Smooth muscle cell of the coronary artery (primary cell): ENCODE measurements at places on chromosomes 16 and 17. TPM values are rescaled to one million over a fixed set of nuclear protein-coding genes. Genes with fewer than 3 reads are reported as not detected.

The MRC2 gene
- total RNA-seq = 124 and 319 TPM in 2 replicates

The DPEP2 gene
- not detected in 2 replicates for total RNA-seq

The CDC42EP4 gene
- total RNA-seq = 26.0 and 36.4 TPM in 2 replicates

The RBFOX1 gene
- not detected in 2 replicates for total RNA-seq

The IL21R gene
- total RNA-seq = under 0.01 and 1.9 TPM in 2 replicates

The NFATC3 gene
- 5.9 and 8.2 TPM in 2 replicates for total RNA-seq

The CLDN9 gene
- not detected in 2 replicates for total RNA-seq

The MAPT gene
- total RNA-seq = 0.15 and 0.23 TPM in 2 replicates

The RHBDL3 gene
- total RNA-seq = under 0.01 and 0.12 TPM in 2 replicates

The RASD1 gene
- total RNA-seq = 0.53 and 6.0 TPM in 2 replicates

The RAC3 gene
- 6.3 and 18.5 TPM in 2 replicates for total RNA-seq

The NETO2 gene
- total RNA-seq = 1.1 and 3.0 TPM in 2 replicates

The SLC13A2 gene
- total RNA-seq = not detected in 2 replicates

The SHISA9 gene
- total RNA-seq = under 0.01 TPM in 1 of 2 replicates, not detected in the other

The CACNG3 gene
- total RNA-seq = not detected in 2 replicates

The GP1BA gene
- not detected in 2 replicates for total RNA-seq

The ADAD2 gene
- total RNA-seq = not detected in 2 replicates

The OTOA gene
- total RNA-seq = not detected in 2 replicates

The TCAP gene
- total RNA-seq = 0.23 and 0.70 TPM in 2 replicates

The PRKCB gene
- 0.23 and 1.4 TPM in 2 replicates for total RNA-seq

The BIRC5 gene
- 2.7 and 28.2 TPM in 2 replicates for total RNA-seq

The HBA2 gene
- 0.23 TPM in 1 of 2 replicates, not detected in the other for total RNA-seq

The KCNG4 gene
- not detected in 2 replicates for total RNA-seq

The CCDC154 gene
- 0.08 and 0.70 TPM in 2 replicates for total RNA-seq

The FBXW10 gene
- total RNA-seq = under 0.01 TPM in 1 of 2 replicates, not detected in the other

The DNAAF8 gene
- 0.47 and 1.1 TPM in 2 replicates for total RNA-seq

The ASPHD1 gene
- 3.4 and 13.5 TPM in 2 replicates for total RNA-seq

The SLC38A8 gene
- total RNA-seq = not detected in 2 replicates

The TRIM72 gene
- under 0.01 TPM in 1 of 2 replicates, not detected in the other for total RNA-seq

The TNFSF13 gene
- total RNA-seq = 0.59 and 1.1 TPM in 2 replicates

The ASGR2 gene
- total RNA-seq = not detected in 2 replicates

The ADGRG3 gene
- not detected in 2 replicates for total RNA-seq

The SUZ12 gene
- 6.0 and 12.6 TPM in 2 replicates for total RNA-seq

The XYLT1 gene
- 7.1 and 21.9 TPM in 2 replicates for total RNA-seq

The CHST6 gene
- total RNA-seq = 0.94 and 1.7 TPM in 2 replicates

The IRF8 gene
- total RNA-seq = not detected in 2 replicates

The PPY gene
- not detected in 2 replicates for total RNA-seq

The CBFA2T3 gene
- total RNA-seq = not detected in 2 replicates

The KRT26 gene
- total RNA-seq = not detected in 2 replicates

The OTOP2 gene
- total RNA-seq = not detected in 2 replicates

The VAMP2 gene
- total RNA-seq = 1.9 and 4.6 TPM in 2 replicates

The DEXI gene
- 43.2 and 79.0 TPM in 2 replicates for total RNA-seq

The PNMT gene
- not detected in 2 replicates for total RNA-seq

The TAT gene
- total RNA-seq = not detected in 2 replicates

The TNP2 gene
- total RNA-seq = not detected in 2 replicates

The TMEM97 gene
- total RNA-seq = 5.7 and 12.0 TPM in 2 replicates

The SHISA6 gene
- total RNA-seq = under 0.01 TPM in 1 of 2 replicates, not detected in the other

The CES3 gene
- total RNA-seq = under 0.01 and 0.38 TPM in 2 replicates

The MPP2 gene
- 2.9 and 3.0 TPM in 2 replicates for total RNA-seq

The ABCC11 gene
- 0.08 TPM in 1 of 2 replicates, not detected in the other for total RNA-seq

The EEF2K gene
- total RNA-seq = 19.7 and 29.4 TPM in 2 replicates
